ENCODE measurements at places on chromosomes 6 and 20. TPM values are rescaled to one million over a fixed set of nuclear protein-coding genes. Genes with fewer than 3 reads are reported as not detected.

- no peak for DNase-seq
Observed at GRCh38 chr6:125232466-125232865, 69.3 kb downstream of the HDDC2 start.

DNA sequence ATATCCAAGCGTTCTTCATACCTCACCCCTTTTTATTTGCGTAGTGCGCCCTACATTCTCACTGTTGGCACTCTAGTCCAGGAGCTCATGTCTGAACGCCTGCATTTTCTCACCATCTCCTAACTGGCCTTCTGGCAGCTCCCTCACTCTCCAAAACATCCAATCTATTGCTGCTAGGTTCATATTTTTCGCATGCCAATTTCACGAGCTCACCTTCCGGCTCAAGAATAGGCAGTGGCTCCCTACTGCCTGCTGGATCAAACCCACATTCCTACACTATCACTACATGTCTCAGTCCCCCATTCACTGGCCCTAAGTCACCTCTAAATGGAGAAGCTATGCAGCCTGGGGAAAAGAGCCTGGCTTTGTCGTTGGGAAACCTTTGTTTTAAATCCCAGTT, 115.0 kb downstream of the IPCEF1 start:
- DNase-seq = peak; percentile 50

DNA sequence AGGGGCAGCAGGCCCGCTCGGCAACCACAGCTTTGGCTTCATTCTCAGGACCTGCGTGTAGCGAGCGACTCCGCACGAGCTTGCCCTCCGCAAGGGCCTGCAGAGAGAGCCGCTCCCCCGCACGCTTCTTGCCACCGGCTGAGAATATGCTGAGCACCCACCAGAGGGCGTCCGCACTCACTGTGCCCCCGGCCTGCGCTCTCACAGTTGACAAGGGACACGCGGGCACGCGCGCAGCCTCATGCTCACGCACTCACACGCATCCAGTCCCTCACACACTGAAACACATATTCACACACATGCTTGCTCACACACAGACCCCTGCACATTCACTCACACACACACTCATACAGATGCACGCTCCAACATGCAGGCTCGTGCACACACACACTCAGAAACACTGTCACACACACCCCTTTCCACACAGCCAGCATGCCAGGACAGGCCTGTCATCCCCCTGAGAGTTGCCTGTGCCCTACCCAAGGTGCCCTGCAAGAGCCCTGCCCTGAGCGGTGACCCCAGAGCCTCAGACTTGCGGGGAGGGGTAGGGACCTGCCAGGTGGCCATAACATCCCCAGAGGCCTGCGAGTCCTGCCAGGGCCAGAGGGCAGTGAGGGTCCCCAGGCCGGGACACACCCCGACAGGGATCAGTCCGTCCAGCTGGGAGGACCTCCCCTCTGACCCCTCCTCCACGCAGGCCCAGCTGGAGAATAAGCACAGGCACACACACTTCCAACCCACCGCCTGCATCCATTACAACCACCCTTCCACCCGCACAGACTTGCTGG, 174.1 kb downstream of the BMP7 start:
- peak; percentile 28 for DNase-seq

- DNase-seq = peak; percentile 31
Observed at GRCh38 chr20:60087563-60088105, 129.4 kb downstream of the CDH26 start.

DNA sequence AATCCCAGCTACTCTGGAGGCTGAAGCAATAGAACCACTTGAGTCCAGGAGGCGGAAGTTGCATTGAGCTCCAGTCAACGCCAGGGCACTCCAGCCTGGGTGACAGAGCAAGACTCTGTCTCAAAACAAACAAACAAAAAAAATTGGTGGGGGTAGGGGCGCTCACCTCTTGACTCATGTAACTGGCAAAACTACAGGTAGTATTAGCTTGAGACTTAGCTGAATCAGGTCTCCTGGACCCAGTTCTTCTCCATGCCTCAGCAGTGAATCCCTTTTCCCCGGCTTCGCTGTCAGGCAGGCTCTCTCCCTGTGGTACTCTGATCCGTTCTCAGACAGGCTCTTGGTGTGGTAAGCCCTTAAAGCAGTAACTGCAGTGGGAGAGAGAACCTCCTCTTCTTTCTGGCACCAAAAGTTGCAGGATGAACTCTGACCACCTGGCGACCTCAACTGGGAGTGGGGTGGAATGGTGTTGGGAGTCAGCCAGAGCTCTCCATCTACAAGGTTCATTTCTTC, 12.9 kb downstream of the SLC9A8 start:
- DNase-seq = no peak

- no peak for DNase-seq
Observed at GRCh38 chr6:162211022-162211421, 516.5 kb downstream of the PRKN start.

GRCh38 chr6:144689503-144690040, 404.4 kb downstream of the UTRN start:
- DNase-seq = no peak

DNA sequence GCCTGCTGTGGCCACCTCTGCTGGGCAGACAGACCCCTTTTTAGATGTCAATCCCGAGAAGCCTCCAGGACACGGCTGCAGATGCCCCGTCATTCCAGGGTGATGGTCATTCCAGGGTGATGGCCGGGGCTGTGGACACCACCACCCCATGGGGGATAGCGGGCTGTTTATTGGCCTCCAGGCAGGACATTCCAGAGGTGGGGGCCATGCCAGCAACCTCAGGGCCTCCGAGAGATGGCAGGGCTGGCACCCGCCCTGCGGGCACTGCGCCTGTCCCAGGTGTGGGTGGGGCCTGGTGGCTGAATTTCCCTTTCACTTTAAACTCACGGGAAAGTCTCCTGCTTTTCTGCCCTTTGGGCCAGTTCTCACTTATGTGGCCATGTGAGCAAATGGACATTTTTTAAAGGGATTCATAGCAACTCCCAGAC, 14.5 kb downstream of the COL9A3 start:
- DNase-seq = no peak

The TTLL9 gene
- total RNA-seq = 2.5 TPM

The LINC00237 gene
- 0.45 TPM for total RNA-seq

The MAD2L1BP gene
- total RNA-seq = 11.9 TPM

The PNLDC1 gene
- total RNA-seq = not detected
